GM23338 (cell line): ENCODE measurements at places on chromosomes 13 and 19. TPM values are rescaled to one million over a fixed set of nuclear protein-coding genes. Genes with fewer than 3 reads are reported as not detected.
A peak's percentile ranks its signal among the peaks of the same experiment; 100 is the strongest.

Gene C19orf67
- total RNA-seq: not detected in 2 replicates

Gene MAST1
- 13.4 and 19.9 TPM in 2 replicates for total RNA-seq

Gene FOXA3
- 15.1 and 17.5 TPM in 2 replicates for total RNA-seq

Gene LPAR2
- total RNA-seq: 49.5 and 63.1 TPM in 2 replicates

Gene SLC25A41
- 0.35 TPM in 1 of 2 replicates, not detected in the other for total RNA-seq

Gene NUFIP1
- 7.7 and 8.7 TPM in 2 replicates for total RNA-seq

DNA sequence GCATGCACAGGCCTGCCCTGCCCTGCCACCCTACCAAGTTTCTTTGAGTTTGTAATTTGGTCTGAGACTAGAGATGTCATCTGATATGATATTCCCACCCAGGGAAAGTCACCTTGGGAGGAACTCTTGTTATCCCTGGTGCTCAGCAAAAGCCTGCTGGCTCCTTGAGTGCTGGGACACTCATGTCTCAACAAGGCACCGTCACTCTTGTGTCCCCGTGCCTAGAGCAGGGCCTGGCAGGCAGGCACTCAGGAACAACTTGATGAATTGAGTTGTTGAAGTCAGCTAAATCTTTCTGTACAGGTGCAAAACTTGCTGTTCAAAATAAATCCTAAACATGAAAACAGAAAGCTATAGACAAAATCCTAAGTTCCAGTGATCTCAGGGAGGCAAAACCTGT is 345.4 kb downstream of the KCNRG start:
- no peaks in the 10 kb centered on the region for H3K36me3 ChIP-seq
- no peaks in the 10 kb centered on the region for H3K4me1 ChIP-seq
- H3K27ac ChIP-seq: no peak overlapping the region
- no peak overlapping the region for H3K4me3 ChIP-seq
- H3K27me3 ChIP-seq: no peaks in the 10 kb centered on the region
- no peak for DNase-seq

GRCh38 chr19:10085641-10086590 is at the start of gene SHFL:
Gene SHFL, plus strand, starts transcription at chr19:10086317. Its CDS starts 111 bp downstream, at chr19:10086428.
- no peaks in the 10 kb centered on the region; the same call in 1 of the 2 replicates for H3K4me1 ChIP-seq
- H3K36me3 ChIP-seq: no peaks in the 10 kb centered on the region
- H3K27ac ChIP-seq: no peak within 1 kb of the TSS
- peak; percentile 91 for DNase-seq

- no peaks in the 10 kb centered on the region for H3K36me3 ChIP-seq
- no peaks in the 10 kb centered on the region for H3K4me1 ChIP-seq
- H3K27me3 ChIP-seq: no peaks in the 10 kb centered on the region
- H3K27ac ChIP-seq: no peak overlapping the region
- no peak overlapping the region for H3K4me3 ChIP-seq
- peak; percentile 73 for DNase-seq
Observed at GRCh38 chr13:89695343-89696257, 1651.9 kb upstream of the MIR17HG start.

GRCh38 chr13:61410669-61411297 is 4.9 kb downstream of the PCDH20 start:
- H3K27me3 ChIP-seq: peaks cover 37% of the 10 kb centered on the region
- no peak overlapping the region for H3K4me3 ChIP-seq
- H3K36me3 ChIP-seq: no peaks in the 10 kb centered on the region
- no peak overlapping the region for H3K27ac ChIP-seq
- DNase-seq: peak; percentile 37

- no peak for DNase-seq
- H3K27me3 ChIP-seq: no peaks in the 10 kb centered on the region
- H3K4me1 ChIP-seq: peaks cover 9% of the 10 kb centered on the region
- no peak overlapping the region for H3K27ac ChIP-seq
Observed at GRCh38 chr13:28792992-28793391, 27.1 kb upstream of the MTUS2 start.

DNA sequence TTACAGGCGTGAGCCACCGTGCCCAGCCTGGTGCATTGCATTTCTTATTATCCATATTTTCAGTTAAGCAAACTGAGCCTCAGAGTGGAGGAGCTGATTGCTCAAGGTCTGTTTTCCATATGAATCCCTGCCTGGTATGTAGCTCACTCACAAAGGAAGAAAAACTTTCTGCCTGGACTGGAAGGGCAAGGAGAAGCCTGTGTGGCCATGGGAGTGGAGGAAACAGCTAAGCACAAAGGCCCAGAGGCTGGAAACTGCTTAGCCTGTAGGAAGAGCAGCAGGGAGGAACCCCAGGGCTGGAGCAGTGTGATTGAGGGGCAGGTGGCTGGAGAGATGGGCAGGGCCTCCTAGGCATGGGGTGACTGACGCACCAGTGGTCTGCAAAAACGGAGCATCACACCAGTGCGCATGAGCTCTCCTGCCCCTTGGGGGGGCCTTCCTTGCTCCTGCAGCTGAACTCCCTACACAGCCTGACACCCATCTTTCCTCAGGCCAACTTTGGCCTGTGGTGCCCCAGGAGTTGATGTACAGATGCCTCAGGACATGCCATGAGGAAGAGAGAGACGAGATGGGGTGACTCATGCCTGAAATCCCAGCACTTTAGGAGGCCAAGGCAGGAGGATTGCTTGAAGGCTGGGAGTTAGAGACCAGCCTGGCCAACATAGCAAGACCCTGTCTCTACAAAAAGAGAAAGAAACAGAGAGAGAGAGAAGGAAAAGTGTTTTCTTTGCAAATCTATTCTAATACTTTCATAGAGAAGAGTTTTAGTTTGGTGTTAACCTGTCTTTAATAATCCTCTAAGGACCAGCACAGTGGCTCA is 2.8 kb upstream of the HNRNPM start:
- peak; percentile 83 for DNase-seq
- H3K36me3 ChIP-seq: no peaks in the 10 kb centered on the region; the same call in 1 of the 2 replicates
- no peak overlapping the region for H3K4me3 ChIP-seq

DNA sequence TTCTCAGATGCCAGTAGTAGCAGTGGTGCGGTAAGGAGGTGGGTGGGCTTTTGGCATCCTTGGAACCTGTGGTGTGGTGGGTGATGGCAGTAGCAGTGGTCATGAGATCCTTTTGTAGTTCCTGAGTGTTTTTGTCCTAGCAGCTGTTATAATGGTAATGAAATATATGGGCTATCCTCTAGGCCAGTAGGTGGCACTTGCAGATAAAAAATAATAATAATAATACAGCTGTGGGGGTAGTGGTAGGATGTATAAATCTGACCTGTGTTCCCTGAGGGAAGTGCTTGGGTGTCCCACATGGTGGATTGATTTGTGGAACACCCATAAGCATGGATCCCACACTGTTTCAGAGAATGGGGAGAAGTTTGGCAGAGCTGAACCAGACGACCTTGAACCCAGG is 334.0 kb downstream of the SLITRK5 start:
- no peaks in the 10 kb centered on the region; the same call in 1 of the 2 replicates for H3K4me1 ChIP-seq
- no peak overlapping the region for H3K27ac ChIP-seq
- H3K36me3 ChIP-seq: no peaks in the 10 kb centered on the region
- no peak for DNase-seq

- no peak overlapping the region for H3K4me3 ChIP-seq
- H3K4me1 ChIP-seq: no peaks in the 10 kb centered on the region
- no peak for DNase-seq
- H3K27me3 ChIP-seq: no peaks in the 10 kb centered on the region
- no peaks in the 10 kb centered on the region for H3K36me3 ChIP-seq
Observed at GRCh38 chr13:73661687-73662425, 472.3 kb downstream of the KLF12 start.

DNA sequence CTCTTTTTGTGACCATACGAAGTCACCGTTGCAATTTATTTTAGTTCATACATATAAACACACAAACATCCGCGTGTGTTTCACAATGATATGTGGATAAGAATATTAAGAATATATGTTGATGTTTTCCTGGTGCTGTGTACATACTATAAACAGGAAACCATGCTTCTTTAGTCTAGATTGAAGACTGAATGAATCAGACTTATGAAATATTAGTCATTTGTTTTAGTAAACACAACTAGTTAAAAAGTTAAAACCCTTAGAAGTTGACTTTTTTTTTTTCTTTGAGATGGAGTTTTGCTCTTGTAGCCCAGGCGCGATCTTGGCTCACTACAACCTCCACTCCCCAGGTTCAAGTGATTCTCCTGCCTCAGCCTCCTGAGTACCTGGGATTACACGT is 257.7 kb downstream of the DACH1 start:
- no peak overlapping the region for H3K4me3 ChIP-seq
- no peaks in the 10 kb centered on the region for H3K36me3 ChIP-seq
- H3K4me1 ChIP-seq: no peaks in the 10 kb centered on the region

- no peak overlapping the region for H3K4me3 ChIP-seq
- no peaks in the 10 kb centered on the region for H3K36me3 ChIP-seq
- no peak overlapping the region for H3K27ac ChIP-seq
- no peaks in the 10 kb centered on the region for H3K4me1 ChIP-seq
Observed at GRCh38 chr13:108176685-108177274, 38.6 kb downstream of the LIG4 start.

DNA sequence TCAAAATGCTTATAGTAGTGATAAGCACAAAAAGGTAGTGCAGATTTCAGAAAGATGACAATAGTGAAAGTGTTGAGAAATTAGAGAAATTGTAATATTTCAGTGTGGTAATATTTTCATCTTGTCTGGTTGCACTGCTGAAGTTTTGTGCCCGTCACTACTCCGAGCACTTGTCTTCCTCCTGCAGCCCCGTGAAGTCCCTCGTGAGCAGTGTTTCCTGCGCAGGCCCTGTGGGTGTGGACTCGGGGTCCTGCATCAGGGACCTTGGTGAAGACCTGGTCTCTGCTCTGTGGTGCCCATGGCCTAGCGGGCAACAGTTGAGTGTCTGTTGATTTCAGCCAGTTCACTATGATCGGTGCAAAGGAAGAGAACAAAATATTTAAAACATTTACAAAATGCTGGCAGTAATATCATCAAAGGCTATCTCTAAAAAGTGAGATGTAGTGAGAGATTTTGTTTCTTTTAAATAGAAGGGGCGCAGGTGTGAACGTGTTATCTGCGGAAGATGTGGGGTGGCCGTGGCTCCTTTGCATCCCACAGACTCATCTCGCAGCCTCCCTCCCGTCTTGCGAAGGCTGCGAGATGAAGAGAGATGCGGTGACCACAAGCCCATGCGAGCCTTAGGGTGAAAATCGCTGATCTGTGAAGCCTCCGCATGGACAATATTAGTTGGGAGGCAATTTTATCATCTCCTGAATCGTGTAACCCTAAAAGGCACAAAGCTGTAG is 27.7 kb upstream of the DCUN1D2 start:
- H3K4me3 ChIP-seq: no peak overlapping the region
- H3K27me3 ChIP-seq: no peaks in the 10 kb centered on the region
- H3K4me1 ChIP-seq: no peaks in the 10 kb centered on the region
- no peak for DNase-seq
- no peak overlapping the region for H3K27ac ChIP-seq

DNA sequence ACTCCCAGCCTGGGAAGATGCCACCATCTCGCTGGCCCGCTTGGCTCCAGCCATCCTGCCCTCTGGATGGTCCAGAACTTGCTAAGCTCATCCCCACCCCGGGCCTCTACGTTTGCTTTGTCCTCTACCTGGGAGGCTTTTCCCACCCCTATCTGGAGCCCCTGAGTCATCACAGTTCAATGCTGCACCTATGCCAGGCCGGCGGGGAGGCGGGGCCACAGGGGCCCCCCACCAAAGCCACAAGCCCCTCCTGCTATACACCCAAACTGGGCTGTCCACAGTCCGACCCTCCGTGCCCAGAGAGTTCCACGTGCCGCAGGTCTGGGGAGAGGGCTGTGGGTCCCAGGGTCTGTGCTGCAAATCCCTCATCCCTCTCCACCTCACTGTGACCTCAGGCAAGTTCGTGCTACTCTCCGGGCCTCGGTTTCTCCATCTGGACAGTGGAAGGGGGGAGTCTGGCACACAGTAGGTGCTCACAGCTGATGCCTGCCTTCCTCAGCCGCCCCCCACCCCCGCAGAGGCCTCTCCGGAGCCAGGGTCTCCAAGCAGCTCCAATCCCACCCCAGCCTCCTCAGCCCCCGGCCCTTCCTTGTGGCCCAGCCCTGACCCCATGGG is 1.9 kb upstream of the TCF3 start:
- no peaks in the 10 kb centered on the region for H3K27me3 ChIP-seq
- peaks cover 10% of the 10 kb centered on the region for H3K4me1 ChIP-seq
- H3K36me3 ChIP-seq: peaks cover 7% of the 10 kb centered on the region; the same call in 1 of the 2 replicates

DNA sequence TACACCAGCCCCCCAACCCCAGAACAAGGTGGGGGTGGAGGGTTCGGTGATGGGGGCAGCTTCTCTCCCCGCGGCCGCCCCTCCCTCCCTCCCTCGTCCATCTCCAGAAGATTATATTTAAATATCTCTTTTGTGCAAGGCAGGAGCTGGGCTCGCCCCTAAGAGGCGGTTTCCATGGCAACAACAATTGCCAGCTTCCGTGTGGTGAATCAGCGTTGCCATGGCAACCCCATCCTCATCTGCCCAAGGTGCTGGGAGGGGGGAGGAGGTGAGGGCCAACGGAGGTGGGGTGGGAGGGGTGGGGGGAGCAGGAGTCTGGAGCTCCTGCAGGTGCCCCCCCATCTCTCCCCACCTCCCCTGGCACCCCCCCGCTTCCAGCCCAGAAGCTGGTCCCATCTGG is 46.4 kb downstream of the CELF5 start:
- peaks cover 13% of the 10 kb centered on the region for H3K4me1 ChIP-seq
- H3K4me3 ChIP-seq: peak overlapping the region; percentile 41; the same call in 1 of the 2 replicates
- no peak overlapping the region for H3K27ac ChIP-seq
- peak; percentile 96 for DNase-seq
- H3K36me3 ChIP-seq: no peaks in the 10 kb centered on the region
- H3K27me3 ChIP-seq: peaks cover 13% of the 10 kb centered on the region

- no peaks in the 10 kb centered on the region for H3K27me3 ChIP-seq
- no peaks in the 10 kb centered on the region for H3K36me3 ChIP-seq
- no peak overlapping the region for H3K4me3 ChIP-seq
- no peak for DNase-seq
Observed at GRCh38 chr13:87444135-87444534, 227.0 kb upstream of the SLITRK5 start.

GRCh38 chr13:73231471-73231870 is 172.7 kb downstream of the KLF5 start:
- H3K27me3 ChIP-seq: no peaks in the 10 kb centered on the region
- no peaks in the 10 kb centered on the region for H3K4me1 ChIP-seq
- DNase-seq: no peak
- H3K36me3 ChIP-seq: no peaks in the 10 kb centered on the region

GRCh38 chr13:21069561-21070004 is 8.2 kb upstream of the LATS2 start:
- no peak overlapping the region for H3K4me3 ChIP-seq
- H3K36me3 ChIP-seq: no peaks in the 10 kb centered on the region
- no peaks in the 10 kb centered on the region; the same call in 1 of the 2 replicates for H3K4me1 ChIP-seq
- no peak overlapping the region for H3K27ac ChIP-seq
- H3K27me3 ChIP-seq: no peaks in the 10 kb centered on the region

DNA sequence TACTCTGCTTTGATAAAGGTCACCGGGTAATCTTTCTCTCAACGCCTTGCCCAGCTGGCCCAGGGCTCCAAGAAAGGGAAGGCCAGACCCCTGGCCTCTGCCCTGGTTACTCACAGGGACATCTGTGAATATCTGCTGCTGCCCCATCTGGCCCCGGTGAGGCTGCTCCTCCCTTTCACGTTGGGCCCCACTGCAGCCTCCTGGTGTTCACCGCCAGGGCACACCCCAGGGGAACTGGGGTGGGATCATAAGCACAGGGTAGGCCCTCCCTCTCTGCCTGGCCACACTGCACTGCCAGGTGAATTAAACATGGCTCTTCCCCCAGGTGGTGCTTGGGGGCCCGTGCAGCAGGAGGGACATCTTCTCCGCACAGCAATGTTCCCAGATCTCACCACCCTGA is 12.7 kb downstream of the LAIR1 start:
- no peaks in the 10 kb centered on the region for H3K36me3 ChIP-seq
- no peak overlapping the region for H3K27ac ChIP-seq
- no peak overlapping the region for H3K4me3 ChIP-seq
